T-cell (primary cell): ENCODE measurements at places on chromosomes 3 and 15.

DNA sequence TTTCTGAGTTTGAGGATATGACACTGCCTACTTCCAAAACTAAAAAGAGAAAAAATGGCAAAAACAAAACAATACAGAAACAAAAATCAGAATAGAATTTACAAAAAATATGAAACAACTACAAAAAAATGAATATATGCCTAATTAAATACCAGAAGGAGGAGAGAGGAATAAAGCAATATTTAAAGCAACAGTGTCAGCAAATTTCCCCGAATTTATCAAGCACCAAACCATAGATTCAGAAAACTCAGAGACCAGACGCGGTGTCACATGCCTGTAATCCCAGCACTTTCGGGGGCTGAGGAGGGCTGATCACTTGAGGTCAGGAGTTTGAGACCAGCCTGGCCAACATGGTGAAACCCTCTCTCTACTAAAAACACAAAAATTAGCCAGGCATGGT lies 1360.9 kb downstream of the SI start:
- DNase-seq = no peak

DNA sequence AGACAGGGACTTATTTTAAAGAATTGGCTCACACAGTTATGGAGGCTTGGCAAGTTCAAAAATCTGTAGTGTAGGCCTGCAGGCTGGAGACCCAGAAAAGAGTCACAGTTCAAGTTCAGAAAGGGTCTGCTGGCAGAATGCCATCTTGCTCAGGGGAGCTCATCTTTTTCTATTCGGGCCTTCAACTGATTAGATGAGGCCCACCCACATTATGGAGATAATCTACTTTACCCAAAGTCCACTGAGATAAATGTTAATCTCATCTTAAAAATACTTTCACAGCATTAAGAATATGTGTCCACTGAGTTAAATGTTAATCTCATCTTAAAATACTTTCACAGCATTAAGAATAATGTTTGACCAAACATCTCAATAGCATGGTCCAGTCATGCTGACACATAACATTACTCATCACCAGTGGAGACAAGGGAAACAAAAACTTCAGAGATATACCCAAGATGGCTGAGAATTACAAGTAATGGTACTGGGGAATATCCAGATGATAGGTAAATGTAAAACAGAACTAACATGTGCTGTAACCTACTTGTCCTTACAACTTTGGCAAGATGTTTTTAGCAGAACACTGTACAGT lies 74.3 kb upstream of the STAC start:
- no peak for DNase-seq

DNA sequence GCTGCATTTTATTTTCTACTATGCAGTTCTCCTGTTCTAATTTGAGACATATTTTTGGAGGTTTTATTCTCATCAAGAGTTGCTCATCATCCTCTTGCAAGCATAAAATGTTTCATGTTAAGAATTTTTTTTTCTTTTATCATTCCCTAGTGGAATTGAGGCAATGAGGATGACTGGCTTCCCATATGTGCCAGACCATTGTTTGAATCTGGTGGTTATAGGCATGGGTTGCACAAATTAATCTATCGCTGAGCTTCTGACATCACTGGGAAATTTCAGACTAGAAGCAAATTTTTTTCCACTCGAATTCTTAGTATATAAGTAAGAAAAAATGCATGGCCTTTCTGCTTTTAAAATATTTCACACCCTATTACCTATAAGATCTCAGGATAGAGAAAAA lies 279.1 kb upstream of the PLSCR5 start:
- DNase-seq = no peak

- DNase-seq = no peak
These were observed 242.3 kb downstream of the FHIT start for GRCh38 chr3:61008998-61009380.

- no peak for DNase-seq
These were observed 7.5 kb downstream of the VPS13C start for GRCh38 chr15:62052713-62053112.

DNA sequence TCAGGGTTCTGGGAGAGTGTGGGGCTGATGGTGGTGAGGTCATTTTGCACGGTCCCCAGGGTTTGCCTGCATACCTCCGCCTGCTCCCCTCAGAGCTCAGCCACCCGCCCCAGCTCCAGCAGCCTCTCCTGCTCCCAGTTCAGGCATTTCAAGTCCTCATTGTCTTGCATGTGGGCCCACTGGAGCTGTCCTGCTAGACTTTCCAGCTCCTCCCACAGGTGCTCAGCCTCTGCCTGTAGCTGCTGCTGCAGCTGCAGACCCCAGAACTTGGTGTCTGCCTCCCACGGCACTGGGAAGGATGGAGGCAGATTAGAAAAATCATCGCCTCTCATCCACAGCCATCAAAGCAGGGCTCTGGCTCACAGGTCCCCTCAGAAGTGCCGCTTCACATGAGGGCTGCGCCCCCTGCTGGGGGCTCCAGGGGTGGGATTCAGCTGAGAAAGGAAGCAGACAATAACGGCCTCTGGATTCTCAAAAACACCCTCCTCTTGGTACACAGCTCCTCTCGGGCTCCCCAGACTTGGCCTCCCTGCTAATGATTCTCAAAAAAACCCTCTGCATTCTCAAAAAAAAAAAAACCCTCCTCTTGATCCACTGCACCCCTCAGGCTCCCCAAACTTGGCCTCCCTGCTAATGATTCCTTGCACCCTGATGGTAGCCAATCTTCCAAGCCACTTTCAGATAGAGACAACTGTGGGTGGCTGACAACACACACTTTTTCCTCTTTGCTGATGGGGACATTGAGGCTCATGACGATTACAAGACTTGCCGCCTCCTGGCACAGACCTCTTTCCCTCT lies 89.3 kb upstream of the C2CD4B start:
- peak; percentile 40 for DNase-seq

GRCh38 chr15:98967916-98968315 lies 39.7 kb downstream of the PGPEP1L start:
- DNase-seq = no peak

- no peak for DNase-seq
These were observed 95.8 kb upstream of the CTDSPL start for GRCh38 chr3:37765591-37766488.

DNA sequence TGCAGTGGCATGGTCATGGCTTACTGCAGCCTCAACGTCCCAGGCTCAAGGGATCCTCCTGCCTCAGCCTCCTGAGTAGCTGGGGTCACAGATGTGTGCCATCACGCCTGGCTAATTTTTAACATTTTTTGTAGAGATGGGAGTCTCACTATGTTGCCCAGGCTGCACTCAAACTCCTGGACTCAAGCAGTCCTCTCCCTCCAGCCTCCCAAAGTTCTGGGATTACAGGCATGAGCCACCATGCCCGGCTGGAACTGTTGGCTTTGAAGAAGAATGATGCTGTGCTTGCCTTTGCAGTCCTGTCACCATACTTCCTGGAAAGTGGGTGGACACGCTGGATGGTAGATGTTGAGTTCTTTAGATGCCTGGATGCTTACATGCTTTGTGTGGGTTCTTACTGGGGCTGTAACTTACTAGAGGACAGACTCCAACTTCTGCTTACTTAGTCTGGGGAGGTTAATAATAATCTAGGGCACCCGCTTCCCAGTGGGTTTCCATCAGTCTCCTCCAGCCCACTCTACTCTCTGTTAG lies 36.7 kb downstream of the IGF1R start:
- DNase-seq = no peak

DNA sequence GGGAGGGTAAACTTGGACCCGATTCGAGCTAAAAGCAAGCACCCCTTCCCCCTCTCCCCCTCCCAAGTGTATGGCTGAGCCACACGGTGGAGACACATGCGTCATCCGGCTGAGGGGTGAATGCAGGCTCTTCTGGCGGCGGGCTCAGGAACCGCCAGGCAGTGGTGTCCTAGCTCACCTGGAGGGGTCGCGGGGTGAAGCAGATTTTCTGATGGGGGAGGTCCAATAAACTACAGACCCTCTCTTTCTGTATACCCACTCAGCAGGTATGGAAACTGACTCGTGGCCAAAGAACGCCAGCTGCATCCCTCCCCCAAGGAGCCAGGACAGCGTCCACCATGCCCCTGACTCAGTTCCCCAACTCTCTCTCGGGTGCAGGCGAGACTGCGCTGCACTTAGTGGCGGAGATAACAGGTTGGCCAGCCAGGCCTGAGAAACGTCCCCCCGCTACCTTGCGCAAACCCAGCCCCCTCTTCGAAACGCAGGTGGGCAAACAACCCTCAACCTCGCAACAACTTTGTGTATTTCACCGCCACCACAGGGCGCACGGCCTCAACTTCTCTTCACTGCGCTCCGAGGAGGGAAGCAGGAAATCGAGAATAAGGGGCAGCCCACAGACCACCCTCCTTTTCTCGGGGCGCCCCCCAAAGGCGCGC lies 1.3 kb downstream of the MAGI1 start:
- DNase-seq = no peak

- no peak for DNase-seq
These were observed 97.6 kb upstream of the STRIT1 start for GRCh38 chr3:155391104-155391503.

DNA sequence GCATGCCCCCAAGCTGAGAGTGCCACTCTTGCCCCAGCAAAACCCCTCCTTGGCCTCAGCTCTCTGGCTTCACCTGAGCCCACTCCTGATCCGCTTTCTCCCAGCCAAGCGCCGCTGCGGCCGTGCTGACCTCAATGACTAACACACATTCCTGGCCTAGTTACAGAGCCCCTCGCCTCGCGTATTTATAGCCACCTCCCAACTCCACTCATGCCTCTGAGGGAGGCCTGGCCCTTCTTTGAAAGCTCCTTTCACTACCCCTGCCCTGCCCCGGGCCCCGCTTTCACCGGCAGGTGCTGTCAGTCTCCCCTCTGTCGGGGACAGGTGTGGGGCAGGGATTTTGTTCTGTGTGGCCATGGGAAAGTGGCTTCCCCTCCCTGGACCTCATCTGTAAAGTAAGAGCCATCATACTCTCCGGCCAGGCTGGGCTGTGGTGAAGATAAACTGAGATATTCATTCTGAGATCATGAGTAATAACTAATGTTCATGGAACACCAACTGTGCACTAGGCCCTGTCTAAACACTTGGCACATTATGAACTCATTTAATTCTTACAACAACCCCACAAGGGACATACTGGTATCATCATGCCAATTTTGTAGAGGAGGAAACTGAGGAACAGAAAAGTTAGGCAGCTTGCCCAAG lies 13.2 kb upstream of the ATP2B2 start:
- DNase-seq = no peak

DNA sequence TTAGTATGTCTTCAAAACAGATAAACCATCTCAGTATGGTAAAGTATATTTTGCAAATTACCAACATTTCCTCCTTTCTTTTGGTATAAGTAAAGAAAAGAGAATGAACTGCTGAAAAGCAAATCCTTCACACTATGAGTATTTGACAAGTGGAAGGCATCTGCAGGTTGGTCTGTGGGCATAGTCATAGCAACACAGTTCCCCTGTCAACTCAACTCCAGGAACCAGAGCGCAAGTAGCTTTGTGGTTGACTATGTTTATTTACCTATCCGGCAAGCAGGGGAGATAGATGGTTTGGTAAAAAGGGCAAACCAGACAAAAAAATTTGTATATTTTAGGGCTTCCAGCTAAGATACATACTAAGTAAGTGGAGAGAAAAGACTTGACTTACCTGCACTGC lies 88.3 kb upstream of the PPIB start:
- no peak for DNase-seq

GRCh38 chr3:32498252-32498651 lies 4.4 kb downstream of the CMTM6 start:
- DNase-seq = no peak

DNA sequence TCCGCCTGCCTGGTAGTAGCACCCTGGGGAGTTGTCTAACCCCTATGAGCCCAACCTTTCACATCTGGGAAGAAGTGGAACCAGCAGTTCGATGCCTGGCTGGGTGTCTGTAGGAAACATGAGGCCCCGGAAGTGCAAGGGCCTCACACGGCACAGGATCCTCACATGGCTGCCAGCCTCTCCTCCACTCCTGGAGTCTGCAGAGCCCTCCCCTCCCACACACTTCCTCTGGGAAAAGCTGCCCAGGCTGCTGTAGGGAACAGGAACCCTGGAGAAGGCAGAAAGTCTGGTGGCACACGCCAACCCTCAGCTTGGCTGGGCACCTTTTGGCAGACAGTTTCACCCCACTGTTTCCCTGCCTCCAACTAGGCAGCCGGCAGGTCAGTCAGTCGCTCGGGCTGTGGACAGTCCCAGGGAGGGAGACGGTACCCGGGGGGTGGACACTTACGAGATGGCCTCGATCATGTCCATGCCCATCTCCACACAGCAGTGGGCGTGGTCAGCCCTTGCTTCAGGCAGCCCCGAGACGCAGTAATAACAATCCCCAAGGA lies 118.4 kb downstream of the ADCY5 start:
- no peak for DNase-seq

GRCh38 chr15:89662893-89663626 lies 7.8 kb upstream of the KIF7 start:
- DNase-seq = no peak

- DNase-seq = no peak
These were observed 110.3 kb downstream of the FAIM start for GRCh38 chr3:138718849-138719248.

DNA sequence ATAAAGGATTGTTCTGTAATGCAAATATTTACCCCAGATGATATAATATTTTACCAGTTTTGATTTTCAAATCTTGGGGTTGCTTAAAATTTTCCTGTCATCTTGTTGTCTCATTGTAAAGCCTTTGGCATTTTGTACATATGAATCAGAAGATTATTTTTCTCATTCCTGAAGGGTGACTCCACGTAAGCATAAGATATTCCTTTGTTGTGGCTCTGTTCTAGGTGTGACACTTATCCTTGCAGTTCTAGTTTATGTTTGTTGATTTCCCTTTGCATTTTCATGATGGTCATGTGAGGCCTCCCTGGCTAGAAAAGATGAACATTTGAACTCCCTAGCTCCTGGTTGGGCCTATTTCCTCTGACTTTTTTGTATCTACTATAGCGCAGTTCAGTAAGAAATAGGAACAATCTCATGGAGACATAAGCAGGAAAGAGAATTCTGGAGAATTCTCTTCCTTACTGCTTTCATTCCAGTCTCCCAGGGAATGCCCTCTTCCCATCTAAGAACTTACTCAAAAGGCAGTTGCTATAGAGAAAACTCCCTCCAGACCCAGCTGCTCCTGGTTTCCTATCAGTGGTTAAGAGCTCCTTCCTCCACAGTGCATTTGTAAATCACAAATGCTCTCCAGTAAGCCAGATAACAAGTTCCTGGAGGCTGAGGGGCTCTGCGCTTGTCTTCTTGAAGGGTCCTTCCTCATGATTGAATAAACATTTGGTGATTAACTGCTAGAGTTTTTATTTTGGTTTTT lies 124.7 kb downstream of the WNT5A start:
- DNase-seq = no peak

DNA sequence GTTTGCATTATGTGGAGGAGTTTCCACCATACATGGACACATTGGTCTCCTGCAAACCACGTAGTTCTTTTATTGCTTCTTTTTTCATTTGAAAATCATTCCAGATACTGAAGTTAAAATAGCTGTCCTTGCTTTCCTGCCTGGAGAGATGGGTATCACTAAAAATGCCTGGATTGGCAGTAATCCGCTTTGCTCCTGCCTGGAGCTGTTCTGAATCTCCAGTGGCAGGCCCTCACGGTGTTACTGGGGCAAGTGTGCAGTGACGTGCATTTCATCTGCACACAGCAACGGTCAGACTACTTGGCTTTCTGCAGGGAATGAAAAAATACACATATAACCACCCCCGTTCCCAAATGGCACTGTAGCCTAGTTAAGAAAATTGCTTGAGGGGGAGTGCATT lies 272.9 kb downstream of the IL5RA start:
- DNase-seq = no peak

- peak; percentile 43 for DNase-seq
These were observed 3.5 kb upstream of the MTFMT start for GRCh38 chr15:65032801-65033537.

GRCh38 chr3:194539498-194539897 lies 52.7 kb upstream of the ATP13A3 start:
- no peak for DNase-seq

GRCh38 chr3:53973905-53974304 lies 82.2 kb upstream of the SELENOK start:
- no peak for DNase-seq
